ENCODE measurements at places on chromosomes 4 and X.
A peak's percentile ranks its signal among the peaks of the same experiment; 100 is the strongest.

DNA sequence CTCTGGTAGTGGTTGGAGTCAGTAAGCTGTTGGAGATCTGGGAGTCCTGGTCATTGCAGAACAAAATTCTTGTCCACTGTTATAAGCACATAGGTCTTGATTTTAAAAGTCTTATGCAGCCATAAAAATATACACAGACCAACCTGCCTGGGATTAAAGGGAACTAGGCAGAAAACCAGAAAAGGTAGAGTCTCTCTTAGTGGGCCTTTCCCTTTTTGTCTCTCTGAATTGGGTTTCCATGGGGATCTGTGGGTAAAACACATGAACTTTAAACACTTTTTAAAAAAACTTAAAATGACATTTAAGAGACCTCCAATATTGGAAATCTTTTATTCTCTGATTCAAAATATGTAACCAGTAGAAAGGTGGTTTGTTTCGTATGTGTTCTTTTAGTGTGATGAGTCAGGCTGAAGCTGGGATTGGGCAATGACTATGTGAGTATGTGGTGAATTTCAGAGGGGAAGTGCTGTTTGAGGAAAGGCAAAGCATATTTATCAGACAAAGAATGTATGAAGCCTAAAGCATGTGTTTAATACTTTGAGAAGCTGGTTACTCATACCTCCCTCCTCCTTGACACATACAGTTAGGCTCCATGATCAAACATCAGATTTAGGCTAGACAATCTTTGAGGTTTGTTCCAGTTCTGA, 29.6 kb downstream of the SLC16A2 start:
- DNase-seq: peak; percentile 11

DNA sequence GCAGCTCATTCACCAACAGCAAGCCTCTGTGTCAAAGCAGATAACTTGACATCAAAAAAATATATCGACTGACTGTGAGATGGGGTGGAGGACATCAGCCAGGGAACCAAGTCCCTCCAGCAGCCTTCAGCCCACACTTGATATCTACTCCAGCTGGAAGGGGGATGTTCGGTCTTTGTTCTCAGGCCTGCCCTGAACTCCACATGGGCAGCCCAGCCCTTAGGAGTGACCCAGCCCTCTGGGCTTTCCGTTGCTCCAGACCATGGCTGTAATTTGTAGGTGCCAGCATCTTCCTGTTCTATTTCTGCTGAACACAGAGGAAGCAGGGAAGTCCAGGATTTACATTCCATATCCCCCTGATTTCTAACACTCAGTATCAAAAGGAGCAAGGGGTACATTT, 17.4 kb downstream of the RASL11B start:
- no peak for DNase-seq

DNA sequence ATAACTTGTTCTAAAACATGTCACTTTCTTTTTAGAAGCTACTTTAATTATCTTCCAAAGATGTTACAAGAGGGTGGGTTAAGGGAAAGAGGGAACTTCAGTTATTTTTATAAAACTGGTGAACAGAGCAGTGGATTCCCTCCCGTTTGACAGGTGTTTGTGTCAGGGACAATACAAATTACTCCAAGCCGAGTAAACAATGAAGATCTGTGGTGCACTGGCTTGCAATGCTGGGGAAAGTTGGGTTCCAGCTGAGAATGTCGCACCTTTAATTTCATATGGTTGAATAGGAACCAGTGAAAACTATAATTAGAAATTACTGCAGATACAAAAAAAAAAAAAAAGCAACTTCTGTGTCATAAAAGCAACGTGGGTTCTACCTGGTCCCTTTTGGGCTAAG, 98.6 kb upstream of the TTC29 start:
- no peak for DNase-seq

- DNase-seq: no peak
These were observed 568 bp downstream of the MAGEC1 start for GRCh38 chrX:141904262-141904661.

GRCh38 chr4:47719576-47719975, 118.3 kb downstream of the CORIN start:
- no peak for DNase-seq

- no peak for DNase-seq
These were observed 67.2 kb downstream of the TMPRSS11F start for GRCh38 chr4:68062501-68062900.

DNA sequence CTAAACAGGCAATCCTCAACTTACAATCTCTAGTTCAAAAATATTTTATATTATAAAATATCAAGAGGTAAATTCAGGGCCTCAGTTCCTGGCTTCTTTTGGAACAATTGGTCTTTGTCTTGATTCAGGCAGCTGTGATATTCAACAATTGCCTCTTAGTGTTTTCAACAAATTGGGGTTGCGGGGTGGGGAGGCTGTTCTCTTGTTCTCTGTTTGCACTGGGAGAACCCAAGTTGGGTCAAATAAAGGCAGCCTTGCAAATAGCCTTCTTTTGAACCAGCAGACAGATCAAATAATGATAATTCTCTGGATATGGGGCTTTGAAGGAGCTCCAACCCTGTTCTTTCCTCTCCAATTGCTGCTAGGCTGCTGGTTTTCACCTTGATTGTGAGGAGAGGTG, 142.5 kb downstream of the COL4A5 start:
- no peak for DNase-seq

GRCh38 chr4:52093466-52093865, 42.4 kb downstream of the SPATA18 start:
- DNase-seq: no peak

DNA sequence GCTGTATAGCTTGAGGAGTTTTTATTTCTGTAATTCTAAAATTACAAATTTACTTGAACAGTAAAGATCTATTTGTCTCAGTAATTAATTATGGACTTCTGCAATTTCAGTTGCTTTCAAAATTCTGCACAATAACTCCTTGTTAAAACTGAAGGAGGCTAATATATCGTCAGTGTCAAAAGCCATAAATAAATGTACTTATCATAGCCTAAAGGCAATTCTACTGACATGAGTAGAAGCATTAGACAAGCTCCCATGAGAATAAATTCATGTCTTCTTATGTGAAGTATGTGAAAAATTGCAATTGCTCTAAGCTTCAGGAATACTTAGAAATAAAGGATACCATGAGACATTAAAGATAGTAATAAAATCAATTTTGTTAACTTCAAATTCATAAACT, 381.2 kb upstream of the PCDH10 start:
- DNase-seq: no peak

DNA sequence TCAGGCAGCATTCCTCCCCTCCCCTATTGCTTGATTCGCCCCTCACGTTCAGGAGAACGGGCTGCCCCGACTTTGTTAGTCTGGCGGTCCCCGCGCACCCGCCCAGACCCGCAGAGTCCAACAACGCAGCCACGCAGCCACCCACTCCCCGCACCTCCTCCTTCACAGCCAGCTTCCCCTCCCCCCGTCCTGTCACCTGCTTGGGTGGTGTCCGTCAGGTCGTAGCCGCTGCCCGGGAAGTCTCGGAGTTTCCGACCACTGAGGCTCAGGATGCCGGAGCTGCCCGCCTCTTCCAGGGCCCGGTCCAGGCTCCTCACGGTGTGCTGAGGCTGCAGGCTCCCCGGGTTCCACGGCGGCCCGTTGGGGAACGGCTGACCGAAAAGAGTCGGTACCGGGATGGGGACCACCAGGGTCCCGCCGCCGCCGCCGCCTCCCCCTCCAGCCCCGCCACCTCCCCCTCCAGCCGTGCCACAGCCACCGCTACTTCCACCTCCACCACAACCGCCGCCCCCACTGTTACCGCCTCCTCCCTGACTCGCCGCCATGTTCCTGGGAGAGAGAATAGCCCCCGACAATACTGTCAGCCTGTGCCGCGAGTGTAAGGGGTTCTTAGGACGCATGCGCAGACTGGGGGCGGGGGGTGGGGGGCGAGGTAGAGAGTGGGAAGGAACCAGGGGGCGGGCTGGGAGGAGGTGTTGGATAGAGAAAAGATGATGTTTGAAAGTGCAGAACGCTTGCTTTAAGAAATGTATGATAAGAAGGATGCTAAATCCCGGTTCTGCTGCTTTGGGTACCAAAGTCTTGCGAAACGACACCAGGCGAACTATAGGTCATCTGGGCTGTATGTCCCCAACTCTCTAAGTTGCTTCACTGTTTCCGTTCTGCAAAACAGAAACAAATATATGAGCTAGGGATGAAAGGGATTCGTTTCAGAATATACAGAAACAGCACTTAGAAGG, at the start of gene LRCH2:
Gene LRCH2, minus strand, starts transcription at position 600 of the 959 bp plus-strand sequence. Its CDS starts 55 bp downstream, at position 545.
- peak; percentile 9 for DNase-seq

DNA sequence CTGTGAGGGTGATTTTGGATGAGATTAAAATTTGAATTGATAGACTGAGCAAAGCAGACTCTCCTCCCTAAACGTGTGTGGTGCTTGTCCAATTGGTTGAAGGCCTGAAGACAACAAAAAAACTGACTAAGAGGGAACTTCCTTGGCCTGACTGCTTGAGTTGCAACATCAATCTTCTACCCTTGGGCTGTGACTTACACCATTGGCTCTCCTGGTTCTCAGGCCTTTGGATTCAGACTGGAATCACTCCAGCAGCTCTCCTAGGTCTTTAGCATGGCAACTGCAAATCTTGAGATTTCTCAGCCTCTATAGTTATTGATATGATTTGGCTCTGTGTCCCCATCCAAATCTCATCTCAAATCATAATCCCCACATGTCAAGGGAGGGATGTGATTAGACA, 49.7 kb upstream of the IGFBP7 start:
- no peak for DNase-seq

DNA sequence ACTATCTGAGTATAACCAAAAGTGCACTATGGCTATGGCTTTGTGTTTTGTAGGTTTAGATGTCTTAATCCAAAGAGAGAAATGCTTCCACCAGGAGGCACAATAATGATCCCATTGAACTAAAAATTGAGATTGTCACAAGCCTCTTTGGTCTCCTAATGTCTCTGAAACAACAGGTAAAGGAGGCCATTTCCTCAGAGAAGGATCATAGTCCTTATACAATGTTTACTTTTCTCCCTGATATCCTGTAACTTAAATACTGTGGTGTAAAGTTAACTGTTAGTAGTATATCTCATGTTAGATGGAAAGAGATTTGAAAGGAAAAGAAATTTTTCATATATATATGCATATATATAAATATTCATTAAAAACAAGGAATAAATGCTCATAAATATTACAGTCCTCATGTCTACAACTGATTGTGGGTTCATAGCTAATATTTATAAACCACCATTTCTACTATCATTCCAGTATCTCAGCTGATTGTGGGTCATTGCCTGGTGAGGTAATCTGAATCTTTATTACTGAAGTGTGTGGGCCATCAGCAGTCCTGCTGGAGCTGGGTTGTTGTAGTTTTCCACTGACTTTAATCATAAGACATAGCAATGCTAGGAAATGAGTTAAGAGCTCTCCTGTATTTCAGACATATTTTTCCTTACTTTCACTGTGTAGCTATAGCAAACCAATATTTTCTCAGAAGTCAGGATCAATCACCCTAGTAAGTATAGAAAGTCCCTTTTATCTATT, 1230.4 kb downstream of the PCDH18 start:
- DNase-seq: no peak

DNA sequence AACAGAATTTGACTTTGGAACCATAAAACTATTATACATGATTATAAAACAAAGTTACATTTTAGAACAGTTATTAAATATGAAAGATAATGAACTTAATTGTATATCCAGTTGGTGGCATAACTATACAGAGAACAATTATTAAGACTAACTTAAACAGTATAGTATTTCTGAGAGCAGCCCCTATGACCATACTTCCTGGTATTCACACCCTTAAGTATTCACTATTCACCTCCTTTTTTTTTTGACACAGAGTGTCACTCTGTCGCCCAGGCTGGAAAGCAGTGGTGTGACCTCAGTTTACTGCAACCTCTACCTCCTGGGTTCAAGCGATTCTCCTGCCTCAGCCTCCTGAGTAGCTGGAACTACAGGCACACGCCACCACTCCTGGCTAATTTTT, 74.5 kb downstream of the FRYL start:
- no peak for DNase-seq

GRCh38 chrX:153778684-153779101, 2.1 kb upstream of the SRPK3 start:
- DNase-seq: no peak

DNA sequence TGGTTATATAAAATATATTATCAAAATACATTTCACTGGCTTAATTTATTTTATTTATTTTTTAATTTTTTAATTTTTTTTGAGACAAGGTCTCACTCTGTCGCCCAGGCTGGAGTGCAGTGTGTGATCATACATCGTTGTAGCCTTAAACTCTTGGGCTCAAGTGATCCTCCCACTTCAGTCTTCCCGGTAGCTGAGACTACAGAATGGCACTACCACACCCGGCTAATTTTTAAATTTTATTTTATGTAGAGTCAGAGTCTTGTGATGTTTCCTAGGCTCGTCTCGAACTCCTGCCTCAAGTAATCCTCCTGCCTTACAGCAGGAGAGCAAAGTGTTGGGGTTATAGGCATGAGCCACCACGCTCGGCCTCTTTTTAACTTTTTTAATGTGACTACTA, 143.8 kb downstream of the CEP135 start:
- DNase-seq: no peak

- no peak for DNase-seq
These were observed 757.0 kb downstream of the TRAM1L1 start for GRCh38 chr4:116328261-116328860.

- DNase-seq: no peak
These were observed 41.0 kb downstream of the MAP7D3 start for GRCh38 chrX:136210243-136210642.

DNA sequence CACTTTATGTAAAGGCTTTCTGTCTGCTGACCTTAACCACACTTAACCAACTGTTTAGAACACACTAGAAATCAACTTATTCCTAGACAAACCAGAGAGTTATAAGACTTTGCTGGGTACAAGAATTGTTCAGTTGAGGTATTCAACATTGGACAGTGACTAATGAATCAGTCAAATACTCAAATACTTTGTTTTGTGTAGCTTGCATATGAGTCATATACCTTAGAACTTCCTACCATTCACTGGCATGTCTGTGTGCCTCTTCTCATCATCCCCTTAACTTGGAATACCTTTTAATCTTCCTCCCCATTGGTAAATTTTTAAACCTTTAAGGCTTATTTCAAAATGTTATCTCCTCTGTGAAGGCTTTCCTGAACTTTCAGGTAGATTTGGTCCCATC, 708.8 kb upstream of the GRIA3 start:
- no peak for DNase-seq

- no peak for DNase-seq
These were observed 586.0 kb upstream of the AADAT start for GRCh38 chr4:170675568-170676262.

DNA sequence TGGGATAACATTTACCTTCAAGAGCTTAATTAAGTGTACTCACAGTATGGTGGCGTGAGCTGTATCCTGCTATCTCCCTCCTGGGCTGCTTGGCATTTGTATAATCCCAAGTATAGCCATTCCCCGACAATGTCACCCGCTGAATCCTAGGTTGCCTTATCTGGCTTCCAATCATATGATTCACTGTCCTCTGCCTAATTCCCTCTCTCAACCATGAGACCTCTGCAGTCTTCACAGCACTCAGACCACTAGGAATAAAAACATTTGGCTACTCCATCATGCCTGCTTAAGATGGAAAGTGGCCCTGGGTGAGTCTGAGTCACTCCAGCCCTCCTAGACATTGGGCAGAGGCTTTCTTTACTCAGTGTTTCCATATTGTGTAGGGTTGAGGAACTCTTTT, 28.9 kb upstream of the WDFY3 start:
- DNase-seq: no peak
